ENCODE measurements at places on chromosomes 3 and 15. TPM values are rescaled to one million over a fixed set of nuclear protein-coding genes. Genes with fewer than 3 reads are reported as not detected.
A peak's percentile ranks its signal among the peaks of the same experiment; 100 is the strongest.

DNA sequence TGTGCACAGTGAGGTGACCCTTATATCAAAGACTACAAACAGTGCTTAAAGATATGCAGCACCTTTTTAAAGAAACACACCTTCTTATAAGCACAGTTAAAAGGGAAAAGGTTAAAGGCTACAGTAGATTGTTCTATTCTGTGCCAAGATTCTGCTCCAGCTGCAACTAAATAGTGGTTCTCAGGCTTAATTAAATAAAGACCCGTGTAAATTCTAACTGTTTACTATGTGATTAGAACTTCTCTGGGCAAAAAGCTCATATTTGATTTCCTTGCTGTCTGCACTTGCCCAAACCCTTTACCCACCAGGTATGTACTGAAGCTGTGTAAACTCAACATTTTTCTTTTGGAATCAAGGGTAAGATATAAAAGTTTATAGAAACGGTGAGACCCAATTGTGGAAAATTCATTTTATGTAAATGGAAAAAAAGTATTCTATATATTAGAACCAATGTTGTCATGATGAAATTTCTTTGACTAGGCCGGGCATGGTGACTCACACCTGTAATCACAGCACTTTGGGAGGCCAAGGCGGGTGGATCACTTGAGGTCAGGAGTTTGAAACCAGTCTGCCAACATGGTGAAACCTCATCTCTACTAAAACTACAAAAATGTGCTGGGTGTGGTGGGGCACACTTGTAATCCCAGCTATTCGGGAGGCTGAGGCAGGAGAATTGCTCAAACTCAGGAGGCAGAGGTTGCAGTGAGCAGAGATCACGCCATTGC, 230.6 kb downstream of the MECOM start:
- no peak for DNase-seq

DNA sequence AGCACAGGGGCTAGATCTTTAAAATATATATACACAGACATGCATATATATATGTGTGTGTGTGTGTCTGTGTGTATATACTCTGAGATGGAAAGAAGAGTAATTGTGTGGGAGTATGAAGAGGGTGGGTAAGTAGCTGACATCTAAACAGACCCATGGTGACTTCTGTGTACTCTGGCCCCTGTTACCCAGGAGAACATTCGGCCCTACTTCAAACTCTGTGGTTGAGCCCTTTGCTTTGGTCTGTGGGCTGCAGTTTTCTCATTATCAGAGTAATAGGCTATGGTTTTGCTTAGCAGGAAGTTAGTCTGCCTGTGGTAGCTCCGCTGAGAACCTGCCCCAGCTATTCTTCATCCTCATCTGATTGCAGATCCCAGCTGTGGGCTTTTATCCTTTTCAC, 141.4 kb downstream of the RBPMS2 start:
- no peak for DNase-seq

- no peak for DNase-seq
Measured at GRCh38 chr3:194496217-194496919, 9.6 kb upstream of the ATP13A3 start.

DNA sequence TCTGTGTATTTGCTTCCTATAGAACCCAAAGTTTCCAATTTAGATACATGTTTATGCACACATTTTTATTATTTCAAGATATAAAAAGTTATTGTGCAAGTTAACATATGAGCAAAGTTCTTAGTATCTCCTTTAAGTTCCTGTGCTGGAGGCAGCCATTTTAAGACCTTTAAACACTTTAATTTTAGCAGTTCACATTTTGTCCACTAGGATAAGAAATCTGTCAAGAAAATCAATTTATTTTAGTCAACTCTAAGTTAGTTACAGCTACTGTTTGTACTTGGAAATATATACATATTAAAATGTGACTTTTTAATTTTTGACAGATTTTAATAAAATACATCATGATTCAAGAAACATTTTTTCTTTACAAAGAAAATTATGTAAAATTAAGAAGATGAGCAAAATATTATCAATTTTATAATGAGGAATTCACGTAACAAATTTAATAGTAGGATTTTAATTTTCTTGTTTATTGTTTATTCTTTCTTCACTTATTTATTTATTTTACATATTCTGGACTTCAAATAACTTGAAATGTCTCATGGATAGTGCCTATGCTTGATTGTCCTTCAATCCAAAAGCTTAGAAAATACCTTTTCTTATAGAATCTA, 402.6 kb upstream of the GBE1 start:
- DNase-seq = no peak

DNA sequence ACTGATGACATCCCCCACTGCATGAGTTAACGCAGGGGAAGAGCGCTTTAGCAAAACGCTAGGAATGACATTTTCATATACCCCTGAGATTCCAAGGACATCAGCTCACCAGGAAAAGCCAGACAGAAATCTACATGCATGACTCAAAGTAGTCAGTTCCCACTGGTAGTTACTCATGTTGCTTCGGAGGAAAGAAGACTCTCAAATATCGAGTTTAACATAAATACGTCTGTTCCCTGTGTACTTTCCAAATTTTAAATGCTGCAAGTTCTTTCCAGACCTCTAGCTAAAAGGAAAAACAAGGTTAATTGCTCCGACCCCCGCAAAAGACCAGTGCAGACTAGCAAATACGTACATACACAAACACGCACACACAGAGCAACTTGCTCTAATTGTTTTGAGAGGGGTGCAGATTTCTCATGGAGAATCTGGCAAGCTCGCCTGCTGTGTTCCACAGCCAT, 115.4 kb upstream of the PRICKLE2 start:
- no peak for DNase-seq

DNA sequence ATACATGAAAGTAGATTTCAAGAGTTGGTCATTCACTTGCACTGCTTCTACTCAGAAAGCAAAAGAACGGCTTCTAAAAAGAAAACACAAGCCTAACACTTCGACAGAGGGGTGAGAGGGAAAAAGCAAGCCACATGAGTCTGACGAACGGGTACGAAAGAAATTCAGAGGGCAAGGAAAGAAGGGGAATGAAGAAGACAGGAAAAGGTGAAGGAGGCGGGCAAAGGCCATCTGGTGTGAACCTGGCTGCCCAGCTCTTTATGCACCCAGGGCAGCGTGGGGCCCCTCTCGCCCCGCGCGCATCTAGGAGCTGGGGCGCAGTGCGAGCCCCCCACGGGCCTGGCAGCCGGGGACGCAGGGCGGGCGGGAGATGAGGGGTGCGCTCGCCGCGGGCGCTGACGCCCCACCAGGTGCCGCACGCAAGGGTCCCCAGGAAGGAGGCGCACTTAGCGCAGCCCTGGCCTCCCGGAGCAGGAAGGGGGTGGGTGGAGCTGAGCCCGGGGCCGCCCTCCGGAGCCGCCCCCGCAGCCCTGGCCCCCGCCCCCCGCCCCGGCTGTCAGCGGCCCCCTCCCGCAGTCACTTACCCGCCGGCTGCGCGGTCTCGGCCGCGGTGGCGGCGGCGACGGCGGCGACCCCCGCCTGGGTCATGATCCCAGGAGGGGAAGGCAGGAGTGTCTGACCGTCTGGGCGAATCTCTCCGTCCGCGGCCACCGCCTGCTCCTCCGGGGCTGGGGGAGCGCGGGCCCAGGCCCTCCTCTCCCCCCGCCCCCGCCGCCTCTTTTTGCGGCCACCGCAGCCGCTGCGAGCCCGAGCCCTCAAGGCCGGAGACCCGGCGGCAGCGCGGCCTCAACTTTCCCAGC, at the start of gene USF3:
USF3 (minus strand) TSS at position 857 of the 860 bp plus-strand sequence. CDS start 21,764 bp downstream, outside the sequence.
- DNase-seq = peak; percentile 24

DNA sequence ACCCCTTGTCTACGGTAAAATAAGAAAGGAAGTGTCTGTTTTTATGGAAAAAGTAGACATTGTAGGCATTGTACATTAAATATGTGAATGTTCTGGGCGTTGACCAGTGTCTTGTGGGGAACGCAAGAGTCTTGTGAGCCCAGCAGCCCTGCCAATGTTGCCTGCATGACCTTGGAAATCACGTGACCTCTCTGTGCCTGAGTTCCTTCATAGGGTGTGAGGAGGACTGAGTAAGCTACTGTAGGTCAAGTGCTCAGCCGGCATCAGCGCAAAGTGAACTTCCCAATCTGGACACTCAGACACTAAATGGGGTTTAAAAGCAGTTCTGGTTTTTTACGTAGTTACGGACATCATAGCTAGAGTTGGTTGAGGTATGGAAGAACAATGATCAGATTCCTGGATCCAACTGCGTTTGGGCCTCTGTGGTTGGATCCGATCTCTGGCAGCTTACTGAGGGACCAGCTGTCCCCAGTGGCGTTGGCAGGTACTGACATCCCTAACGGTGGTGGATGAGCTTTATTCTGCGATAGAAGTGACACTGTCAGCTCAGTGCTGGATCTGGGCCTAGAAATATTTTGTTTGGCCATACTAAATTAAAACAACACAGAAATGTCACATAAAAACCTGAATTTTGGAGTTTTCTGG, 63.8 kb downstream of the SPSB4 start:
- DNase-seq = no peak

- no peak for DNase-seq
Measured at GRCh38 chr3:9914559-9915253, 2.2 kb upstream of the IL17RC start.

- no peak for DNase-seq
Measured at GRCh38 chr15:100832149-100832942, 47.3 kb upstream of the ALDH1A3 start.

DNA sequence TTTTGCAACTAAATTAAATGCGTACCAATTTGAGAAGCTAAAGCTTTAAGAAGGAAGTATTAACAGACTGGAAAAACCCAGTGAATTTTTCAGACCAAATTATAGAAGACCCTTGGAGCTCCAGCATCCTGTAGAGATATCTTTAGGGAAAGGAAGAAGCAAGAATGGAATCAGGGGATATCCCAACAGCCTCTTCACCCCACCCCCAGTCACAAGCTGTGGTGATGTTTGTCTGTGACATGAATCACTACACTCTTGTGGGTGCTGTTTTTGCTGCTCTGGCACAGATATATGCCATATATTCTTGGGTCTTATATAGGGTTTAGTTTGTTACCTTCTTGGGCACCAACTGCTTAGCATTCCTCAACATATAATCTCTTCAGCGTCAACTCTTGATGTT, 78.5 kb upstream of the BCL6 start:
- DNase-seq = no peak

DNA sequence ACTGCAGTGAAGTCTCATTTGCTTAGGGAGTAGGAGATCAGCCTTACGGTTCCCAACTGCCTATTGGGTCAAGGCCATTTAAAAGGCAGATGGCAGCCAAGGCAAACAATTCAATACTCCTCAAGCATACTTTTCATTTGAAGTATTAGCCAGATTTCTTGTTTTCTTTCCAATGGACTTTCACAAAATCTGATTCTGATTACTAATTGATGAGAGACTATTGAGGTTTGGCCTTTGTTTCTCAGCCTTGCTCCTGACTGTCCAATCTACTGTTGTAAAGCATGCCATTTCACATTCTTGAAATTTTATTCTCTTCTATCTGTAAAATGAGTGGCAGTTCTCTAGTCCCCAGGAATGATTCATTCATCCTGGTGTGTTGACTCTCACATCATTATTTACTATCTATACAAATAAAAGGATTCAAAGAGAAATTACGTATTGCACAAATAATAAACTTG, 166.2 kb upstream of the TGFBR2 start:
- no peak for DNase-seq

DNA sequence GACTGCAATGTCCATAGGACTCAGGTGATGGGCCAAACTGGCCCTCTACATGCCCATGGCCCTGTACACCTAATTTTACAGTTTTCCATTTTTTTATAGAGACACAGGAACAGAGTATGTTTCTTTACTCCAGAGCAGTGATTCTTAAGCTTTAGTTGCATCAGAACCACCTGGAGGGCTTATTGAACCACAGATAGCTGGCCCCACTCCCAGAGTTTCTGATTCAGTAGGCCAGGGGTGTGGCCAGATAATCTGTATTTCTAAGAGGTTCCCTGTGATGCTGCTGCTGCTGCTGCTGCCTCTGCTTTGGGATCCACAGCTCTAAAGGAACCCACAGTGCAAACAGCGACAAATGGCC, 5.1 kb downstream of the RBP1 start:
- no peak for DNase-seq

DNA sequence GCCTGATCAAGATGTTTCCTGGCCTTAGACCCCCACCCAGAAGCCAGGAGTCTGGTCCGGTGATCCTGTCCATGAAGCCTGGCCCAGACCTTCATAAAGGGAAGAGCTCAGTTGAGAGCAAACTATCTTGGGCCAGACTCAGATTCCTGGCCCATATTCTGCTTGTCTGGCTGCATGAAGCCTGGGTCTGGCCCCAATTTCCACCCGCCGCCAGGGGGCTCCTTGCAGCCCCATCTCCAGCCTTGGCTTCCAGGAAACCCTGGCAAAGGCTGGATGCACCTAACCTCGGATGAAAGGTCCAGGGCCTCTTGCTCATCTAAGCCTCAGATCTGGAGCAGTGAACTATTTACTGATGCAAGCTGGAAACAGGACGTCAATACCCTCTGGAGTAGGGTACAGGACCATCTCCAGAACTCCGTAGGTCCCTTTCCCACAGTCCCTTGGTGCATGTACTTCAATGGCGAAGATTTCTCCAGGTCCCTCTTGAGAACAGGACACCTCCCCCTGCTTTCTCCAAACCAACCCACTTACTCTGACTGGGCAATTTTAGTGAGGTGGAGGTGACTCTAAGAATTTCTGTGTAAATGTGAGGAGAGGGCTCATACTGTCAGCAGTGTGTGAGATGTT, 5.6 kb downstream of the FOXL2 start:
- DNase-seq = no peak

GRCh38 chr15:33100314-33100713, 94.2 kb downstream of the FMN1 start:
- DNase-seq = no peak

GRCh38 chr3:101081999-101082398, 88.8 kb upstream of the ABI3BP start:
- no peak for DNase-seq

- DNase-seq = no peak
Measured at GRCh38 chr15:95446854-95447253, 883.6 kb upstream of the NR2F2 start.

GRCh38 chr3:153129426-153129825, 32.6 kb upstream of the RAP2B start:
- no peak for DNase-seq

DNA sequence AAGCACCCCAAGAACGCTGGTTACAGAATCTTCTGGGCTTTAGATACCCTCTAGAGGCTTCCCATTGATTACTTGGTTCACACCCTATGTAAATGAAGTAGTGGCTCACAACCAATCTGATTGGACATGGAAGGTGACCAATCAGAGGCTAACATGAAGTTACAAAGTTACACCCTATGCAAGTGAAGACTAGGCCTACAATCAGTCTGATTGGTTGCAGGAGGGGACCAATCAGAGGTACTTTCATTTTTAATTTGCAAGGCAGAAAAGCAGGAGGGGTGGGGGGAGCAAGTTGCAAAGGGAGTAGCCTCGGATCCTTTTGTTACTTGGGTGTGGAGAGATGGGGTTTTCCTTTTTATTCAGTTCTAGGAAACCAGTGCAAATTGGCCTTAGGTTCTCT, 11.1 kb upstream of the RTP2 start:
- DNase-seq = no peak

ZNF774 gene
- 0.79 TPM for total RNA-seq

RPN1 gene
- total RNA-seq = 126 TPM

ADAMTS9 gene
- 6.7 TPM for total RNA-seq

RPS17 gene
- total RNA-seq = 2,796 TPM

TMEM43 gene
- total RNA-seq = 69.4 TPM

LRRN1 gene
- 0.19 TPM for total RNA-seq

SLC2A2 gene
- total RNA-seq = not detected

PEAK1 gene
- 8.6 TPM for total RNA-seq

ILDR1 gene
- 3.3 TPM for total RNA-seq

LRRC31 gene
- not detected for total RNA-seq

GRAMD2A gene
- total RNA-seq = 1.2 TPM

DAZL gene
- not detected for total RNA-seq
